Hair follicle dermal papilla cell (primary cell): ENCODE measurements at places on chromosomes 6 and 20. TPM values are rescaled to one million over a fixed set of nuclear protein-coding genes. Genes with fewer than 3 reads are reported as not detected.

The NOX3 gene
- total RNA-seq: not detected in 2 replicates

The ANGPT4 gene
- total RNA-seq: under 0.01 TPM in 2 replicates

The SRSF12 gene
- total RNA-seq: 0.32 and 0.36 TPM in 2 replicates

The ARHGAP18 gene
- total RNA-seq: 29.4 and 32.9 TPM in 2 replicates

The SUMO4 gene
- total RNA-seq: 3.2 and 3.9 TPM in 2 replicates

The C6orf163 gene
- 1.3 and 3.4 TPM in 2 replicates for total RNA-seq

The PHACTR3 gene
- 5.2 and 9.4 TPM in 2 replicates for total RNA-seq

The MATN4 gene
- total RNA-seq: not detected in 2 replicates

The PI16 gene
- total RNA-seq: 0.16 TPM in 1 of 2 replicates, not detected in the other

The ELOVL4 gene
- 5.7 and 7.6 TPM in 2 replicates for total RNA-seq

The HLA-DRB5 gene
- 0.49 TPM in 1 of 2 replicates, not detected in the other for total RNA-seq

The LINC00237 gene
- not detected in 2 replicates for total RNA-seq

The RSPO3 gene
- total RNA-seq: 13.6 and 14.9 TPM in 2 replicates

The DEF6 gene
- 0.12 and 0.81 TPM in 2 replicates for total RNA-seq

The PPP1R3G gene
- 4.4 and 6.2 TPM in 2 replicates for total RNA-seq

The SLC17A1 gene
- not detected in 2 replicates for total RNA-seq

The STXBP5 gene
- total RNA-seq: 108 and 147 TPM in 2 replicates

The SLC35F1 gene
- total RNA-seq: under 0.01 TPM in 1 of 2 replicates, not detected in the other

The SALL4 gene
- total RNA-seq: under 0.01 and 0.16 TPM in 2 replicates

The XKR7 gene
- total RNA-seq: not detected in 2 replicates

The PRSS35 gene
- 0.81 and 1.3 TPM in 2 replicates for total RNA-seq

The HLA-DRA gene
- 0.85 and 7.0 TPM in 2 replicates for total RNA-seq

The PIM1 gene
- 58.8 and 84.5 TPM in 2 replicates for total RNA-seq

The PSMF1 gene
- total RNA-seq: 75.3 and 135 TPM in 2 replicates

The LRFN2 gene
- not detected in 2 replicates for total RNA-seq

The SIRPB1 gene
- total RNA-seq: 0.32 TPM in 1 of 2 replicates, not detected in the other

The PCK1 gene
- not detected in 2 replicates for total RNA-seq

The MCCD1 gene
- total RNA-seq: not detected in 2 replicates

The ZC3H12D gene
- 0.24 and 1.1 TPM in 2 replicates for total RNA-seq

The SGK1 gene
- 48.8 and 104 TPM in 2 replicates for total RNA-seq

The HLA-DOA gene
- 0.49 and 0.65 TPM in 2 replicates for total RNA-seq

The TMEM14A gene
- 21.4 and 29.0 TPM in 2 replicates for total RNA-seq

The RTN4IP1 gene
- 5.0 and 5.5 TPM in 2 replicates for total RNA-seq

The DPPA5 gene
- not detected in 2 replicates for total RNA-seq

The BEND3 gene
- 3.0 and 3.9 TPM in 2 replicates for total RNA-seq

The NKX2-2 gene
- total RNA-seq: not detected in 2 replicates

The PTK6 gene
- under 0.01 and 0.12 TPM in 2 replicates for total RNA-seq

The TMEM244 gene
- not detected in 2 replicates for total RNA-seq

The FUT9 gene
- not detected in 2 replicates for total RNA-seq

The MBOAT1 gene
- 28.7 and 35.3 TPM in 2 replicates for total RNA-seq

The CRNKL1 gene
- total RNA-seq: 28.9 and 32.6 TPM in 2 replicates

The HDGFL1 gene
- total RNA-seq: not detected in 2 replicates

The FKBP1C gene
- 0.24 and 1.1 TPM in 2 replicates for total RNA-seq
